ENCODE measurements at places on chromosomes 12 and 14. TPM values are rescaled to one million over a fixed set of nuclear protein-coding genes. Genes with fewer than 3 reads are reported as not detected.

CPNE6 gene
- polyA plus RNA-seq = 20.6 TPM

DNA sequence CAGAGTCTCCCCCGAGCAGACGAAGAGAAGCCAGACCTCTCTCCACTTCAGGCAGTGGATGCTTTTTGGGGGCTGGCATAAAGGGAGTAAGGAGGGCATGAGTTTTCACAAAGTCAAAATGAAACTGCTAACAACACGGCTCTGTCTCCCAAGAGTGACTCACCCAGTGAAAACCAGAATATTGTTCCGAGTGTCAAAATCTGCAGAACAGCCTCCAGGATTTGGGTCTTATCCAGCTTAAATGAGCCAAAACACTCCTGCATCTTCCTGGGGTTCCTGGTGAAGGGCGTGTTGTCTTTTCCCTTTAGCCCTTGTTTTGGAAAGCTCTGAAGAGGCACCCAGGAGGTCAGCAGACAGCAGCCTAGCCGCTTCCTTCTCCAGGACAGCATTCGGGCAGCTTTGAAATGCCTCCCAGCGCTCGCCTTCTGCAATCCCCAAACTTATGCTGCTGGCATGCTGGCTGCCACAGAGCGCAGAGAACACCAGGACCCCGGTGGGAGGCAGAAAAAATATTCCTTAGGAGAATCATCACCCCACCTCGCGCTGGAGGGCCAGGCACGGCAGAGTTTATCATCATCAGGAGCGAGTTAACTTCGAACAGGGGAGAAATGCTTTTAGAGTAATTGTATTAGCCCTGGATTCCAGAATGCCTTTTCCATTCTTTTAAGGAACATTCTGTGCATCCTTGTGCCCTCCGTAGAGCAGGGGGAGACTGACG is 117.7 kb upstream of the NCOR2 start:
- peak; percentile 64 for DNase-seq

DNA sequence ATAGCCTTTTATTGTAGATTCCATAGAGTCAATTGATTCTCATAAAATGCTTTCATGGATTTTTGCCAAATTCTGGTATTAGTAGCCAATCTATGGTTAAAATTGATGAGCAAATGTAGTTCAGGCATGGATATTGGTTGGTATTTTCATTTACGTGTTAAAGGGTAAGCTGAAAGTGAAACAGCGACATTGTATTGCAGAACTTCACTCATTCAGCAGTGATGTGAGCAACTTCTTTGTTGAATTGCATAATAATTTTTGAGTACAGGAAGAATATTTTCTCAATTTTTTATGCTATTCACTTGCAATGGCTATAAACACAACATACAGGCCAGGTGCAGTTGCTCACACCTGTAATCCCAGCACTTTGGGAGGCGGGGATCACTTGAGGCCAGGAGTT is 24.2 kb upstream of the FAM222A start:
- no peak for DNase-seq

GRCh38 chr12:11408096-11408495 is 12.7 kb upstream of the PRB2 start:
- DNase-seq = no peak

DNA sequence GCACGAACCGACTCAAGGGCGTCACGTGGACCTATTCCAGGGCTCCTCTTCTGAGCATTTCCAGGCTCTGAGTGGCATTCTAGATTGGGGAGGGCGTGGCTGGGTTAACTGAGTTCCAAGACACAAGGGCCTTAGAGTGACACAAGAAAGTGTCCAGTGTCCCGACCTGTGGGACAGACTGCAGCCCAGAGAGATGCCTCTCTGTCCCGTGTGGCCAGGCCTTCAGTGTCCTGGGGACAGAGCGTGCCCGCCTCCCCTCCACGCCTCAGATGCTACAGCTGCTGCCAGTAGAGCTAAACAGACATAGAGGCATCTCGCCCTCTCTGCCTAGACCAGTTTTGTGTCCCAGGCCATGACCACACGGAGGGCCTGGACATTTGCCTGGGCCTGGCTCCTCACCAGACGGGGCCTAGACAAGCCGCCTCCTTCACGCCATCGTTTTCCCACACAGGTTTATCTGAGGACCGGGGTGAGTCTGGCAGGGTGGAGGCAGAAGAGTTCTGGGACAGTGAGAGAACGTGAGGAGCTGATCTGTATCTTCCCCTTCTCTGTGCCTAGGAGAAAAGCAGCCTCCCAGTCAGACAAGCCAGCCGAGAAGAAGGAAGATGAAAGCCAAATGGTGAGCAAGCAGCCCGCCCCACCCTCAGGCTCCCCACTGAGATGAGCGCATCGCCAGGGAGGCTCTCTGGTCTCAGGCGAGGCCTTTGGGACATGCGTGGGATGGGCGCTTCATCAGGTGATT is 27.1 kb downstream of the DEGS2 start:
- DNase-seq = no peak

IL22 gene
- not detected for polyA plus RNA-seq

GRCh38 chr12:106750524-106750923 is 24.0 kb upstream of the RIC8B start:
- no peak for DNase-seq

TMX1 gene
- 9.3 TPM for polyA plus RNA-seq

DNA sequence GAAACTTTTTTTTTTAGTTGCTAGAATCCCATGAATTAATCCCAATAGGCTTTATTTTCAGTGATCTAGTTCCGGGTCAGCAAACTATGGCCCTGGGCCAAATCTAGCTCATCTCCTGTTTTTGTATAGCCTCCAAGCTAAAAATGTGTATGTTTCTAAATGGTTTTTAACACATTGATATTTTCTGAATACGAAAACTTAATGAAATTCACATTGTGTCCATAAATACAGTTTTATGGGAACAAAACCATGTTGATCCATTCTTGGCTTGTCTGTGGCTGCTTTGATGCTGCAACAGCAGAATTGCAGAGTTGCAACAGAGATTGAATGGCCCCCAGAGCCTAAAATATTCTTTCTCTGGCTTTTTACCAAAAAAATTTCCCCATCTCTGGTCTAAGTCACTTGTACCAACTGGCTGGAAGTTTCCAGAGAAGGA is 47.5 kb downstream of the ZNF664 start:
- peak; percentile 33 for DNase-seq

DNA sequence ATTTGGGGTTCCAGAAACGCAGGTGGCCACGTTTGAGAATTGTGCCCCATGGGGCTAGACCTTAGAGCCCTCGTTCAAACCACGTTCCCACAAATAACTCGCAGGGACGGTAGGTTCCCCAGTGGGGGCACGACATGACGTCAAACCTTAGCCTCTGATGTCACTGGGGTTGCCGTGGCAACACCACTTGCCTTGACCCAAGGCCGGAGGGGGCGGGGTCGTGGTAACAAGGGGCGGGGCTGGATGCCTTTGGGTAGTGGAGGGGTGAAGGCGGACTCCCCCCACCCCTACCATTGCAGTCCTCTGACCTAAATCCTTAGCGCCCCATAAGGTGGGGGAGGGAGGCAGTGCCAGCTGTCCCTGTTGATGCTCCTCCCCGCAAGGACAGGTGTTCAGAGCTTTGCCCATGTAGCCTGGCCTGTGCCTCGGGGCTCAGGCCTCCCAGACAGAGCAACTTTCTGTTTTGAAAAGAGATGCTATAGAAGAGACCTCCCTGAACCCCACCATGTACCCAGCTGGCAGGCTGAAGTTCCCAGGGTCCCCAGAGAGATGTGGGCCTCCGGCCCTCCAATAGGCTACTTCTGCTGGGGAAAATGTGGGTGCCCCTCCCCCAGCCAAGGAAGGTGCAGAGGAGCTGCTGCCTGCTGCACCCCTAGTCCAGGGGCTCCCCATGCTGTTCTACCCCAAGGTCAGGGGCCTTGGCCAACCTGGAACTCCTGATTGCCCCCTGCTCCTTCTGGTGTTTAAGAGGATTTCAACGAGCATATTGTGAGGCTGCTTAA is 1.9 kb downstream of the FAM222A start:
- no peak for DNase-seq

HOXC13 gene
- polyA plus RNA-seq = not detected

NKX2-1 gene
- 90.6 TPM for polyA plus RNA-seq

- DNase-seq = no peak
These were observed 8.9 kb downstream of the MYH6 start for GRCh38 chr14:23399136-23399535.

TMEM116 gene
- 18.3 TPM for polyA plus RNA-seq

- no peak for DNase-seq
These were observed 59.3 kb downstream of the HEATR5A start for GRCh38 chr14:31360919-31361662.

- no peak for DNase-seq
These were observed 906.4 kb upstream of the TMEM132C start for GRCh38 chr12:127360580-127360979.

DNA sequence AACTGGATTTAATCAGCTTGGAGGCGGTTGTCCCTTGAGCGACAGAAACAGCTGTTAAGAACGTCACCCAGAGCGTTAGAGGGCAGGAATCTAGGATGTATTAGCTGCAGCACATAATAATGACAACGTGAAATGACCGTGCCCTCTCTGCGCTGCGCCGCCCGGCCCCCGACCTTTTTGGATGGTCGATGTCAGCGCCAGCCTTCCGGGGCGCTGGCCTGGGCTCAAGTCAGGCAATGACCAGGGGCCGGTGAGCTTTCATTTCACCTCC is 427 bp upstream of the TMEM120B start:
- DNase-seq = peak; percentile 63

DNA sequence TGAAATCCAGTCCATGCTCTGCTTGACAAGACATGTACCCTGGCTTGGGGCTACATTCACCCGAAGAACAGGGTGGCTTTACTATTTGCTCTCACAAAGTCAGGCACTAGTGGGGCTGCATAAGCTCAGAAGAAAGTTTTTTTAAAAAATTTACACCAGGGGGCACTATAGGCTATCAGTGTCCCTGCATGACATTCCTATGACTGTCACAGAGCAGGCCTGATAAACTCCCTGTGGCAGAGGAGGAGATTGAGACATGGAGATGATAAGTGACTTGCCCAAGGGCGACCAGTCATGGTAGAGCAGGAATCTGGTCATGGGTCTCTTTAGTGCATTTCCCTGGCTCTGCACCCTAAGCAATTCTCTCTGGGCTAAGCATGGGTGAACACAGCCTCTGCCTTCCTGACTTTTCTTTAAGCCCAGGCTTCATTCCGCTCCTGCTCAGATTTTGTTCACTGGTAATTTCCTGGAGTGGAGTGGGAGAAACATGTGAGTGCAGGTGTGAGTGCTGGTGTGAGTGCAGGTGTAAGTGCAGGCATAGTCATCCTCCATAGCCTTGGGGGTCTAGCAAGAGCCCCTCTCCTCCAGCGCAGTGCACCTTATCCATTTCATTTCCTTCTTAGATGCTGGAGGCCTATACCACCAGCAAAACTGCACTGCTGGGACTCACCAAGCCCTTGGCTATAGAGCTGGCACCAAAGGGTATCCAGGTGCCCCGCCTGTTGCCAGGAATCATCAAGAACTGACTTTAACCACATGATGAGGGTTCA is 91.6 kb downstream of the DHRS2 start:
- DNase-seq = peak; percentile 27

AQP2 gene
- polyA plus RNA-seq = not detected

- no peak for DNase-seq
These were observed 109.6 kb downstream of the TTLL5 start for GRCh38 chr14:75770635-75771034.

SLC10A1 gene
- not detected for polyA plus RNA-seq

GYS2 gene
- polyA plus RNA-seq = not detected

- no peak for DNase-seq
These were observed 138.2 kb upstream of the TSPAN8 start for GRCh38 chr12:71295953-71296352.

SMCO3 gene
- polyA plus RNA-seq = not detected

GRCh38 chr12:49334226-49334625 is 2.8 kb downstream of the C1QL4 start:
- DNase-seq = no peak

PSMA6 gene
- polyA plus RNA-seq = 183 TPM

- peak; percentile 8 for DNase-seq
These were observed 195.2 kb upstream of the CRY1 start for GRCh38 chr12:107288414-107289127.

DNA sequence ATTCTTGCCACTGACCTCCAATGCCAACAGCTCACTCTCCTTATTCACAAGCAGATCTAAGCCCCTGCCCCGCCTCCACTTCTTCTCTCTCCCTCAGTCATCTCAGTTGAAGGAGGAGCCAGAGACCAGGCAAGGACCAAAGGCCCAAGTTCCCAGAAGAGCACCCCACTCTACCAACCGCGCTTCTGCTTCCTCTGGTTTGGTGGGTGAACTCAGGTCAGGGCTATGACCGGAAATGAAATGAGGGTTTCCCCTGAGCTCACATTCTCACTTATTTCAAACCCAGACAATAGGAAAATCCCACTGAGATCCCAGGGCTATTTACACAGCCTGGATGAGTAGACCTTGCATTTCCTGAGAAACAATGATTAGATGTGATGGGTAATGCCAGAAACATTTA is 9.9 kb downstream of the DPF3 start:
- DNase-seq = no peak

DNA sequence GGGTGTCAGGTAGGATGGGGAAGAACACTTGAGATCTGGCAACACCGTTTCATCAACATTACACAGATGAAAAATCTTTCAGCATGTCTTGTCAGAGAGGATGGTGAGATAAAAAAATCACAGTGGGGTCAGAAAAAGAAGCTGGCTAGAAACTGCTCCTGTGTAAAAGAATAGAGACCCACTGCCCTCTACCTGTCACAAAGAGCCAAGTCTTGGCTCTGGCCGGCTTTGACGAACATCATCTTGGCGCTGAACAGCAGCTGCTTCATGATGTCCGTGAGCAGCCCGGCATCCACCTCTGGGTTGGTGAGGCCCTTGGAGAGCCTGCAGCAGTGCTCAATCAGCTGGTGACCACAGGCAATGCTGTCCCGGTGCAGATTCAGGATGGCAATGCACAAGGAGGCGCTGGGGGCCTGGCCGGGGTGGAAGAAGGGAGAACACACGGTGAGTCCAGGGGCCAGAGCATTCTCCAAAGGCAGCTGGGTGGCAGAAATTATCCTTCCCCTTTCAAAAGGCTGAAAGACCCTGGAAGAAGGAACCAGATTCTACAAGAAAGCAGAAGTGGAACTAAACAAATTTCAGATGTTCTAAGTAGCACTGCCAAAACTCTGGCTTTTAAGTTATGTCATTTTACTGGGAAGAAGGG is 50.2 kb downstream of the ZFYVE26 start:
- no peak for DNase-seq

ZDHHC17 gene
- polyA plus RNA-seq = 6.0 TPM

- DNase-seq = no peak
These were observed 6.8 kb upstream of the LEMD3 start for GRCh38 chr12:65162609-65163008.

- no peak for DNase-seq
These were observed 10.3 kb downstream of the ZBTB39 start for GRCh38 chr12:56995930-56996496.

KRT72 gene
- not detected for polyA plus RNA-seq

DNA sequence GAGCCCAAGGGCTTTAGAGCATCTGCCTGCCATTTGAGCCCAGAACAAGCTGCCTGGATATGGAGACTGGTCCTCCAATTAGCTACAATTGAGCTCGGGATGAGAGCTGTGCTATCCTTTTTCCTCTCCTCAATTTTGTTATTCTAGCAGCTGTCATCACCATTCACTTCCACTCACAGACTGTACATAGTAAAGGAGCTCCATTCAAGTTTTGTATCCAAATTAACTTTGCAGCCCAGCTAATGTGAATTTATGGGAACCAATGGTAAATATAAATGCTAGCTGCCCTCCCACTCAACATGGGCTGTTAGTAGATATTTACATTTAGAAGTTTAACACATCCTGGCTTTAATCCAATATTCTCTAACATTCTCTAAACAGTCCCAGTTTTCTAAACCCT is 44.6 kb downstream of the BMP4 start:
- no peak for DNase-seq

PLCZ1 gene
- polyA plus RNA-seq = not detected

COPS7A gene
- polyA plus RNA-seq = 77.8 TPM

Data from brain (organoid and tissue), 16 donors.